ENCODE measurements at places on chromosomes 5 and 9.

DNA sequence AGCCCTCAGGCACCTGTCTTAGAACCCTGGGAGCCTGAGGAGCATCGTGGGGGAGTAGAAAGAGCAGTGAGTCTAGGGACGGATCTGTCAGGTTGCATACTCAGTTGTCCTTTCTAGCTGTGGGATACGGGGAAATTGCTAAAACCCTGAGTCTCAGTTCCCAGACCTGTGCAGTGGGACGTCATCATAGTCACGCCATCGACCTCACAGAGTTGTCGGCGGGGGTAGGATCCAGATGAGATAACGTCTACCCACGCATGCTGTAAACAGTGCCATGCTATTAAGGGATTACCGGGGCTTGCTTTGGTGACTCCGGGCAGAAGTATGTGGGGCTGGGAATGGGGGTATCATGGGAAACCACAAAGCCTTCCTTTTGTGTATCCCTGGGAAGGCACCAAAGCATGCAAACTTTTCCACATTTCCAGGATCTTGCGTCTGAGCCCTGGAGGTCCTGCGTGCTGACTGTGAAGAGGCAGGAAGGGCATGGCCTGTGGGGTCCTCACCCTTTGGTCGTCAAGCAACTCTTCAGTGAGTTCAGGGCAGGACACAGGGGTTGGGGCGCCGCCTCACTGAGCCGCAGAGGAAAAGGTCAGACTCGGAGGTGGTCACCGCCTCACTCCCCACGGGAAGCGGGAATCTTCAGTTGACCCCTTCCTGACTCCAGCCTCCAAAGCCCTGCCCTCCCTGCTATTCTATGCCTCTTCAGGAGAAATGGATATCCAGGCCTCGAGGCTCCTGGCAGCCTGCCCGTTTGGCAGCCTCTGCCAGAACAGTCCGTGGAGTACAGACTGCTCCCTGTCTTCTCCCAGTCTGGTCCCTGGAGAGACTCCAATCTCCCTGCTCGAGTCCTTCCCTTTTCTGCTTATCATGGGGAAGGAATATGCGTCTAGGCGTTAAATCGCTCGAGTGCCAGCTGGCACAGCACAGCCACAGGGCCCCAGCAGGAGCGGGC, 186.8 kb upstream of the KLF9 start:
- DNase-seq, result peak; percentile 100

DNA sequence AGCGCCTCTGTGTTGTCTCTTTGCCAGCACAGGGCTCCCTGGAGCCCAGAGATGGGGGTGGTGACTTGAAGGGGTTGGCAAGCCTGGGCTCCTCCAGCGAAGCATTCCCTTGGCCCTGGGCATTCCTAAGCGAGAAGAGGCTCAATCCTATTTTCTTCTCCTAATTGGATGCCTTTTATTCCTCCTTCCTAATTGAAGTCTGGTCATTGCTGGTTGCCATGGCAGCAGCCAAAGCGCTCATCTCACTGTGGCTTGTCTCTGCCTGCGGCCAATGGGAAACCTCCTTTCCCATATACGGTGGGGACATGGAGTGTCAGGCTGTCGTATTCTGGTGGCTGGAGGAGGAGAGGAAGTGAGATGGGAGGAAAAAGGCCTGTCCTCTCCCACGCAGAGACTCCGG, 52.3 kb upstream of the RARS1 start:
- no peak for DNase-seq

GRCh38 chr5:176773408-176774035, 36.8 kb upstream of the UNC5A start:
- no peak for DNase-seq

- no peak for DNase-seq
These were observed 6.1 kb upstream of the ALDH1B1 start for GRCh38 chr9:38386319-38386895.

DNA sequence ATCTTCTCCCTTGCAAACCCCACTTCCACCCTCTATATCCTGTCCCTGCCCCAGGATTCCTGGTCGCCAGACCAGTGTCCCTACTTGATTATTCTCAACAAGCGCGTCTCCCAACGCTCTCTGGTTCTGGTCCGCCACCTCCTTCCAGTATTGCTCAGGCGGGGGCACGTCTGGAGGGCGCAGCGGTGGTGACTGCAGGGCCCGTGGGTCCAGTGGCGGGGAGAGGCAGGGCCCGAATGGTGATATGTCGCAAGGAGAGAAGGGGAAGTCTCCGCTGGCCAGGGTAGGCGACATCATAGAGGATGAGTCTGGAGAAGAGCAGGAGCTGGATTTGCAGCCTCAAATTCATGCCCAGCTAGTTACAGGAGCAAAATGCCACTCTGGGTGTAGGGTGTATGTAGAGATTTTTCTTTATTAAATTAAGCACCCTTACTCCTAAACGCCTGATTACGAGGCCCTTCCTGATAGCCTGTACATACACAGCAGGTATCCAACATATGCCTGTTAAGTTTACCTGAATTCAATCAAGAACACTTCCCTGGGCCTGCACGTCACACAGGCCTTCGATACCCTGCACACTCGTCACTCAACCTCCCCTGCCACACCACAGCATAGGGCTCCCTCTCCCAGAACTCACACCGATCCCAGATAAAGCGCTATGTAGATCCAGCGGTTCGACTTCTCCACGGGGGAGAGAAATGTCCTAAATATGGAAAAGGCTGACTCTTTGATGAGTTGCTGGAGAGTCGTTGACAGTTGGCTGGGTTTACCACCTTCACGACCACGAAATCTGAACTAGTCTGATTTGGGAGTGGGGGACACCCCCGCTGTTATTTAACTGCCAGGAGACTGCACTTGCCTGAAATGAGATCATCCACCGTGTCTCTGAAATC, 4.8 kb downstream of the MCIDAS start:
- no peak for DNase-seq

DNA sequence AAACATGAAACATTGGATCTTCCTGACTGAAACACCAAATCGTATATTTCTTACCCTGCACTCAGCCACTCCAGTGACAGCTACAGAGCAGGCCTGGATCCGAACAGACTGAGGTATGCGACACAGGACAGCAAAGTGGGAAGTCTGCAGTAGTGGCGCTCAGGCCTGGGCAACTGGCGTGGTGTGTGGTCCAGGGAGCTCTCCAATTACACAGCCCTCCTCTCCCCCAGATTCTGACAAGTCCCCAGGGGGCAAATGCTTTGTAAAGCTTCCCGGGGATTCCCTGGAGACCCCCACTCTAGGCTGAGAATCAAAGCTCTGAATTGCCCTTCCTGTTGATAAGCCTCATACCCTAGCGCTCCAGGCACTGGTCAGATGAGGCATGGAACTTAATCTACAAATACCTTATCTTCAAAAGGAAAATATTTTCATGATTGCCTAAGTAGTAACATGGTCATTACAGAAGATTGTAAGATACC, 104.8 kb upstream of the ERCC6L2 start:
- no peak for DNase-seq

DNA sequence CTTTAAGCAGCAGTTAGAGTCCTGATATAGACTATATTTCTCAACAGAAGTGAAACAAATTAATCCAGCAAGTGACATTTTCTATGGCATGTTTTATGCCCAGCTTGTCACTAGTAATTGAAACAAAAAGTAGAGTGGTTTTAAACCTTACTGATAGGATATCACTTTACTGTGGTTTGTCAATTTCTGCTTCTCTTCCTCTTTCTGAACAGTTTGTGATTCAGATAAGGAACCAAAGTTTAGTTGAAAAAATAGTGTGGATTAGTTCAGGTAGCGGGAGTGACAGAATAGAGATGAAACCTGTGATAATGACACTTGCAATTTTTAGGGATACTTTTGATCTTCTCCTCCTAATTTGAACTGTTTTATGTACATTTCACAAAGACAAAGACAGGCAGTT, 485.7 kb upstream of the EDIL3 start:
- no peak for DNase-seq

DNA sequence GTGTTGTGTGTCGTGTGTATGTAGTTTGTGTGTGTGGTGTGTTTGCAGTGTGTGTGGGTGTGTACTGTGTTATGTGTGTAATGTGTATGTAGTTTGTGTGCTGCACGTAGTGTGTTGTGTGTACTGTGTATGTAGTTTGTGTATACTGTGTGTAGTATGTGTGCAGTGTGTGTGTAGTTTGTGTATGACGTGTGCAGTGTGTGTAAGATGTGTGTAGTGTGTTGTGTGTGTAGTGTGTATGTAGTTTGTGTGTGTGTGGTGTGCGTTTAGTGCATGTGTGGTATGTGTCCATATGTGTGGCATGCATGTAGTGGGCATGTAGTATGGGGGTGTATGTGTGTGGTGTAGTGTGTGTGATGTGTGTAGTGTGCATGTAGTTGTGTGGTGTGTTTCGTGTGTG, 39.6 kb downstream of the SYK start:
- DNase-seq, result no peak

GRCh38 chr5:173265433-173265832, 30.4 kb upstream of the NKX2-5 start:
- DNase-seq, result no peak

- peak; percentile 54 for DNase-seq
These were observed 837 bp downstream of the UIMC1 start for GRCh38 chr5:177005619-177006264.

DNA sequence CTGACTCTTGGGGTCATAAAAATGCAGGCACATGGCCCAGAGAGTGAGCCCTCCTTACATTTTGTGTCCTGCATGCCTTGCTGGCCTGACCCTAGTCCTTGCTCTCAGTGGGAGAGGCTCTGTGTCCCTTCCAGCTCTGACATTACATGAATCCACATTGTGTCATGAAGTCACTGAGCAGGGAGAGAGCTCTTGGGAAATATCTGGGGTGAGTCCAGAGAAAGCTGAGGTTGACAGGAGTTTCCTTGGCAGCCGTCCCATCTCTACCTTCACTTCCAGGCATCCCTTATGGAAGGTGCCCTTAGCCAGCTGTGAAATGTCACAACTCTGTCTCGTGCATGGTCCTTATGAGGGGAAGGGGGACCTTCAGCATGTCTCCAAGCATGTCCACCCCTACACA, 41.0 kb downstream of the FAT2 start:
- no peak for DNase-seq

- peak; percentile 34 for DNase-seq
These were observed 64.7 kb downstream of the FRMD3 start for GRCh38 chr9:83473488-83473971.

DNA sequence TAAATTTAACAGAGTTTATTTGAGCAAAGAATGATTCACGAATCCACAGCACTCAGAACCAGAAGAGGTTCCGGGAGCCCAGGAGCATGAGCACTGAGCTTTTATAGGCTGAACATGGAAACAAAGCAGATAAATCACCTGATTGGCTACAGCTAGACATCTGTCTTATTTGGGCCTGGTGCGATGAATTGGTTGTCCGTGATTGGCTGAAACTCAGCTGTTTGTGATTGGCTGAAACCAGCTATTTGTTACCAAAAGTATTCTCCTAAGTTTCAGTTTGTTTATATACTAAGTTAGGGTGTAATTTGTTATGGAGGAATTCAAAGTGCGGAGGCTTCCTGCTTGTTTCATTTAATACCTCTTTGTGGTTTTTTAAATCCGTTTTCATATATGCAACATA, 15.8 kb upstream of the LCP2 start:
- DNase-seq, result no peak

- DNase-seq, result no peak
These were observed 261.3 kb upstream of the ANKH start for GRCh38 chr5:15132816-15133405.

GRCh38 chr5:131677115-131677514, 42.1 kb upstream of the RAPGEF6 start:
- DNase-seq, result no peak

- no peak for DNase-seq
These were observed 67.4 kb upstream of the RNU6ATAC start for GRCh38 chr9:134231767-134232166.

GRCh38 chr9:123775289-123776284, 154.3 kb downstream of the DENND1A start:
- no peak for DNase-seq

DNA sequence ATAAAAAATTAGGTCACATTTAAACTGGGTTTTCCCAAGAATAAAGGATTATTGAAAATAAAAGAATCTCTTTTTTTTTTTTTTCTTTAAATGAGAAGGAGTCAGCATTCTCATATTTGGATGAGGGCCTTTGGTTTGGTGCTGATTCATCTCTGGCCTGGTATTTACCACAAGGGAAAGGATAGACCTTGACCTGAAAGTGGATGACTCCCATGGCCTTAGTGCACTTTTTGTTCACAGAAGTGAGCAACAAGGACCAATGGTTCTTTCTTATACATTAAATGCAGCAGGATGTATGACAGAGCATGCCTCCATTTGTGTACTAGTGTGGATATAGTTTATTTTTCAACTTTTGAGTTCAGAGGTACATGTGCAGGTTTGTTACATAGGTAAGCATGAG, 6.9 kb downstream of the YTHDC2 start:
- DNase-seq, result peak; percentile 37

GRCh38 chr9:128362774-128363173, 8.4 kb upstream of the URM1 start:
- DNase-seq, result no peak

DNA sequence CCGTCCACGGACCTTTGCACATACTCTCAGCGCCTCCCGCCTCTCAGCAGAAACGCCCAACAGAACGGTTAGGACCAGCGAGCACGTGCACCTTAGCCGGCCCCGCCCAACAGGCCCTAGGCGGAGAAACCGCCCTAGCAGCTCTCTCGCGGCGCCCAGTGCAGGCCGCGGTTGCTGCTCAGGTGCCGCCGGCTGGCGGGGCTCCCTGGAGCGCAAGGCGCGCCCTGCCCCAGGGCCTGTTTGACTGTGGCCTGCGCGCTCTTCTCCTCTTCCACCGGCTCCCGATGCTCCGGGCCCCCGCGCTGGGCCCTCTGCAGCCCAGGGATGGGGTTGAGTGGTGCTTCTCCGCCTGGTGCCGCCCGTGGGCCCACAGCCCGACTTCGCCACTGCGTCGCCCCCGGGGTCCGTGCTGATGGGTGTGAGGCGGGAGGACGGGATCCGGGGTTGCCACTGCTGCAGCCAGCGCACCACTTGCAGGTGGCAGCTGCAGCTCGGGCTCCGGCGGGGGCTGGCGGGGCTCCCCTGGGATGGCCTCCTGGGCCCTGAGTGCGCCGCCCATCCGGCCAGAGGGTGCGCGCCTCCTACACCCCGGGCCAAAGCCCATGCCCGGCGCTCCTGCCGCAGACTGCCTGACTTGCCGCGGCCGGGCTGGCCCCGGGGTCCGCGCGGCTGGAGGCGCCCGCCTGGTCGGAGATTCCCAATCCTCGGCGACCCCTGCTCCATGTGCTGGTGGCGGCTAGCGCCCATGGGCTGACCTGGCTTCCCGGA, 1889.4 kb upstream of the CDH9 start:
- no peak for DNase-seq

DNA sequence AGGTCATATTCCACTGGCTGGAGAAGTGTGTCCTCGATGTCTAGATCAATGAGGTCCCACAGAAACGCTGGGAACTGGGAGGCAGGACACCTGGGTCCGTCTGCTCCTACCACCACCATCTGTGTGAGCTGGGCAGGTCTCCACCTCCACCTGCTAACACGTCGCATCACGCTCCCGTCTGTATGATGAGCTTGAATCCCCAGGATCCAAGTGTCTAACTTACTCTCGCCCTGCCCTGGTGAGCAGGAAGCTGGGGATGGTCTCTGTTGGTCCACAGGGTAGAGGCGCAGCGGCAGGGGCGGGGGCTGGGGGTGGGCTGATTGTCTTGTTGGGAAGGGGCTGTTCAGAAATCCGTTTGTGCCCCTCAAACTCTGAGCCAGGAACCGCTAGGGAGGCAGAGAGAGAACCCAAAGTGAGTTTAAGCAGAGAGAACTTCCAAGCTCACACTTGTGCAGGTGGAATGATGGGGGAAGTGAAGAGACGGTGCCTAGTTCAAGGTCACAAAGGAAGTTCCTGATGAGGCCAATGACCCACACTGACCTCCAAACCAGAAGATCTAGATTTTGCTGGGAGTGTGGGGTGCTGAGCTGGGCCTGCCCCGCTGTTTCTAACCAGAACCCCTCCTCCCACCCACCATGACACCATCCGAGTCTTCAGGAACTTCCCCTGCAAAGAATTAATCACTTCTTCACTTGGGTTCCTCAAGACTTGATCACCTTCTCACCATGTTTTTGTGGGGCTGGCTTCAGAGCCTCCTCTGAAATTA, 21.1 kb downstream of the ORM2 start:
- DNase-seq, result no peak
